ENCODE measurements at places on chromosomes 12 and 14.

DNA sequence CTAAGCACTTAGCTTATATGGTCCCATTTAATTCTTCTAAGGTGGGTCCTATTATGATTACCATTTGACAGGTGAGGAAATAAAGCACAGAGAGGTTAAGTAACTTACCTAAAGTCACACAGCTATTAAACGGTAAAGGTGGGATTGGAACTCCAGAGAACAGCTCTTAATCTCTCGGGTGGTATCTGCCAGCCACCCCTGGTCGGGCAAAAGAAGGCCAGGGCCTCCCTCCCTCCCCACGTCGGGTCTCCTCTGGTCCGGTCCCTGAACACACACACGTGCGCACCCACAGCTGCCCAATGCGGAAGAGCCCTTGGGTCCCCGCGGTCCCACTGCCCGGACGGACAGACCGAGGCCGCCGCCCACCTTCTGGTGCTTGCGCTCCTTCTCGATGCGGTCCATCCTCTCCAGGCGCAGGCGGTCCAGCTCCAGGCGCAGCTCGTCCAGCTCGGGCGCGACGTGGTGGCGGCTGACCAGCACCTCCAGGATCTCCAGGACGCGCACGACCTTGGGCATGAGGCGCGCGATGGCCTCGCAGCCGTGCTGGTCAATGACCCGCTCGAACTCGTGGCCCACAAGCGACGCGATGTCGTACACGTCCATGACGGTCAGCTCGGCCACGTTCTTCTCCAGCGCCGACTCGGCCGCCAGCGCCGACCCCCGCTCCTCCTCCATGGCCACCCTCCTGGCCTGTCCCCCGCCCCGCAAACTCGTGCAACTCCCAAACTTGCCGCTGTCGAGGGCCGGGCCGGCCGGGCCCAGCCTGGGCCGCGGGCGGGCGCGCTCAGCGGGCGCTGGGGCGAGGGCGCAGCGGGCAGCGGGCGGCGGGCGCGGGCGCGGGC lies 490 bp downstream of the RILPL1 start:
- DNase-seq: no peak

DNA sequence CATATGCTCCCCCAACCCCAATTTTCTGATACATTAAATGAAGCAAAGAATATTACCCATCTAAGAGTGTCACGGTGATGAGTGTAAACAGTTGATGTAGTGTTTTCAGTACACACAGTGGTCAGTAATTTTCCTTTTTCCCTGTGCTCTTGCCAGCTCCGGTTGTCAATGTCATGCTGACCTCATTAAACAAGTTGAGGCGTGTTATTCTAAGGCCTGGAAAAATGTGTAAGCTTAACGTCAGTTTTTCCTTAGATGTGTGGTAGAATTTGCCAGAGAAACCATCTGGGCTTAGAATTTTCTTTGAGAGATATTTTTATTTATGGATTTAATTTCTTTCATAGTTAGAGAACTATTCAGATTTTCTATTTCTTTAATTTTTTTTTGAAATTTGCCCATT lies 11.7 kb upstream of the SERPINA6 start:
- no peak for DNase-seq

DNA sequence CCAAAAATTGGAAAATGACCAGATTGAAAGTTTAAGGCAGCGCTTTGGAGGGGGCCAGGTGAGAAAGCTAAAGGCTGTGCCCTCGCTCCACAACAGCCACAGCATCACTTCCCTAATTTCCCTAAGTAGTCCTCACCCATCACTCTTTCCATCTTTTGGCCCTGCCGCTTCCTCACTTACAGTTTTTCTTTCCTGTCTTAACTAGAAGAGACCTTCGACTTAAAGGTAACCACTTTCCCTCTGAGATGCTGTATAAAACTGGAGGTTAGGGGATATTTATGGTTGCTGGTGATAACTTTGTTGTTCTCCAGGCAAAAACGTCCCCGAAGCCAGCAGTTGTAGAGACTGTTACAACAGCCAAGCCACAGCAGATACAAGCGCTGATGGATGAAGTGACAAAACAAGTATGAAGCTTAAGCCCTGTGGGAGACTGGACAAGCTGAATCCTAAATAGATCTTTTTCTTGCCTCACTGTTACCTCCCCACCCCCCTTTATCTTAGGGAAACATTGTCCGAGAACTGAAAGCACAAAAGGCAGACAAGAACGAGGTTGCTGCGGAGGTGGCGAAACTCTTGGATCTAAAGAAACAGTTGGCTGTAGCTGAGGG lies 4.3 kb downstream of the DDIT3 start:
- DNase-seq: no peak

DNA sequence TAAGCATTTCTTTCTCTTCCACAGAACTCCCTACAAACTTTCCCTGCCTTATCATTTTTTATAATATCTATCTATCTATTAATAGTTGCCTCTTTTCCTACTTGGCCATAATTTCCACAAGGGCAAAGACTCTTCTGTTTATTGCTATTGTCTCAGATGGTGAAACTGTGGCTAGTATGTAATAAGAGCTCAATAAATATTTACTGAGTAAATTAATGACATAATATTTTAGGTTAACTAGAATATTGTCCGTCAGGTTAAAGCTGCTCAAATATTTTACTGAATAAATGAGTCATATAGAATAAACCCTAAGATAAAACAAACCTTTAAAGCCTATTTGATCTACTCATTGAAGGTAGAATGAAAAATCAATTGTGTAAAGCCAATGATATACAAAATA lies 240.5 kb downstream of the PPFIA2 start:
- DNase-seq: no peak

DNA sequence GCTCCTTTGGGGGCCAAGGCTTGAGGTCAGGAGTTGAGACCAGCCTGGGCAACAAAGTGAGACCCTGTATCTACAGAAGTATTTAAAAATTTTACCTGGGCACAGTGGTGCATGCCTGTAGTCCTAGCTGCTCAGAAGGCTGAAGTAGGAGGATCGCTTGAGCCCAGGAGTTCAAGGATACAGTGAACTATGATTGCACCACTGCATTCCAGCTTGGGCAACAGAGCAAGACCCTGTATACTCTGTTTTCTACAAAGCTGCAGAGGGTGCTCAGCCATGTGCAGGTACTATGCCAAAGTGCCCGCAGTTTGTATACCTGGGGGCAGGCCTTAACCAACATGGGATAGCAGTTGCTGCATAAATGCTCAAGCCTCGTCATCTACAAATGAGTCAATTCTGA lies 26.8 kb upstream of the CDKL1 start:
- no peak for DNase-seq

DNA sequence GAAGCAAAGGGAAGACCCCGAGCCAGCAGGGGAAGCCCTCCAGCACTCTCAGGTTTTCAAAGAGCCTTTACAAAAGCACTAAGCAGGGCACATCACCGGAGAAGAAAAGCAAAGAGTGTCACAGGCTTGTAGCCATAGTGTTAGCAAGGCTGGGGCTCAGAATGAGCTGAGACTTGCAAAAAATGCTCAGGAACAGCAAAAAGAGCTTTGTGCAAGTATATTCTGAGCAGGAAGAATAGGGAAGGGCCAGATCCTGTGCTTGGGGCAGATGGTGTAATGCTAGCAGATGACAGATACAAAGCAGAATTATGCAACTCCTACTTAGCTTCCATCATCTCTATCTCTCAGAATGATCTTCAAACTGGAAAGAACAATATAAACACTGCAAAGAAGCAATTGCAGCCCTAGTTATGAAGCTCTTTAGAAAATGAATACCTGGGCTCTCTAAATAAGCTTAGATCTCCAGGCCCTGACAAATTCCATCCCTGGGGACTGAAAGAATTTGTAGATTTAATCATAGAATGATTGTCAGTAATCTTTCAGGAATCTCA lies 23.7 kb upstream of the PARP11 start:
- DNase-seq: no peak

GRCh38 chr14:29648045-29648444 lies 279.6 kb downstream of the PRKD1 start:
- no peak for DNase-seq

- DNase-seq: no peak
These were observed 3.3 kb downstream of the DDHD1 start for GRCh38 chr14:53149668-53150316.

DNA sequence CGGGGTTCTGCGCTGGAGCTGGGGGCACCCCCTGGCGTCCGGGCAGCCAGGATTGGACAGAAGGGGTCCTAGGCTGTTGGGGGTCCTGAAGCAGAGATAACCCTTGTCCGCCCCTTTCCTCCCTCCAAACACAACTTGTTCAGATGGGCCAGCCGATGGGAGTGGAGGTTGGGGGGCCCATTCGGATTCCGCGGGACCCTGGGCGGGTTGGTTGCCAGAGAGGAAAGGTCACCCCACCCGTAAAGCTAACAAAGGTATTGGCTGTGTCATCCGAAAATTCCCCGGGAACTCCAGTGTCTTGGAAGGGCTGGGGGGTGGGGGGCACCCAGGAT lies 1.3 kb downstream of the FAM222A start:
- DNase-seq: no peak

- no peak for DNase-seq
These were observed 138.2 kb upstream of the CLEC14A start for GRCh38 chr14:38394064-38394463.

- no peak for DNase-seq
These were observed 4.9 kb downstream of the PLEKHG3 start for GRCh38 chr14:64709126-64709525.

All from esophagus muscularis mucosa (tissue), 4 donors.